Stimulated activated CD4-positive, alpha-beta T cell treated with anti-CD3 and anti-CD28 coated beads, Interleukin-12 subunit alpha, Interleukin-12 subunit beta, amount 100 ng/mL, for 48 hours (primary cell): ENCODE measurements at places on chromosomes 7 and 10.

GRCh38 chr10:102154466-102155116 lies 2.4 kb downstream of the NOLC1 start:
- no peak for DNase-seq

GRCh38 chr10:82378146-82378545 lies 503.2 kb downstream of the NRG3 start:
- no peak for DNase-seq

DNA sequence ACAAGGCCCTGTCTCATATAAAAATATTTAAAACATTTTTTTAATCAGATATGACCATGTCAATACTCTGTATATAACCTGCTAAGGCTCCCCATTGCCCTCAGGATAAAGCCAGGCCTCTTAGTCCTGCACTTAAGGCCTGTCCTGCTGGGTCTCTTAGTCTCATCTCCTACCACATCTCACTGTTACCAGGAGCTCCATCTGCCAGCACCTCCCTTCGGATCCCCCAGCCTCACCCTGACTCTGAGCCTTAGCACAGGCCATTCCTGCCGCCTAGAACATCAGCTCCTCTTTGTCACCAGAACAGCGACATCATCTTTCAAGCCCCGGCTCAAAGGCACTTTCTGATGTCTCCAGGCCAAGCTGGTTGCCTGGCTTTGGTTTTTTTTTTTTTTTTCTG lies 25.7 kb upstream of the GTF2IRD1 start:
- no peak for DNase-seq

GRCh38 chr10:97150013-97150595 lies 35.7 kb downstream of the SLIT1 start:
- DNase-seq = no peak

GRCh38 chr10:50788951-50789945 lies 49.5 kb downstream of the ASAH2B start:
- no peak for DNase-seq

DNA sequence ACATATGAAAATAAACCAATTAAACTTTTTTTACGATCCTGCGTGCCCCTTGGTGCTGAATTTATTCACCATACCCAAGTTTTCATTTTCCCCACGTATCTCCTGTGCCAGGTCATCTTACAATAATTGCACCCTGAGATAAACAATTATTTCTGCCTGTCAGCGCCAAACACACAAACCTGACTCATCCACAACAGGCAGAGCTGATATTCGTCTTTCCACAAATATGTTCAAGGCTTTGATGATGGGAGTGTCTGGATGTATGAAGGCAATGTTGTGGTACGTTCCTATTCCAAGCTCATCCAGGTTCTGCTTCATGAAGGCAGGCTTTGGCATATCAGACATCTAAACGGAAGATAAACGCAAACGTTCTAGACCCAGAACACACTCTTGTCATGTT lies 45.8 kb upstream of the RHEB start:
- DNase-seq = no peak

DNA sequence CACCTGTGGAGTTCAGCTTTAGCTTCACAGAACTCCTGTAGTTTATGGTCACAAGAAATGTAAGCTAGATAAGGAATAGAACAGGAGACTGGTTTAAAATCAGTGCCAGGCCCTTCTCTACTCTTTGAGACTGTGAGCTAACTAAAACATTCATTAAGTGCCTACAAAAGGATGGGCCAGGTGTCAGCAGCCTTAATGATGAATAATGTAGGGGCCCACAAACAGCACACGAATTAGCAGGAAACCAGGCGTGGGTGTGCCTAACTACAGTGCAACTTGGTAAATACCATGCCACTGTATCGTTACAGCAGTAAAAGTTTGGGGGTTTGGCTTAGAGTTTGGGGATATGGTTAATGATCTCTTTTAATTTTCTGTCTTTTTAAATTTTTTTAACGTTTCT lies 6.1 kb upstream of the ABLIM1 start:
- no peak for DNase-seq

DNA sequence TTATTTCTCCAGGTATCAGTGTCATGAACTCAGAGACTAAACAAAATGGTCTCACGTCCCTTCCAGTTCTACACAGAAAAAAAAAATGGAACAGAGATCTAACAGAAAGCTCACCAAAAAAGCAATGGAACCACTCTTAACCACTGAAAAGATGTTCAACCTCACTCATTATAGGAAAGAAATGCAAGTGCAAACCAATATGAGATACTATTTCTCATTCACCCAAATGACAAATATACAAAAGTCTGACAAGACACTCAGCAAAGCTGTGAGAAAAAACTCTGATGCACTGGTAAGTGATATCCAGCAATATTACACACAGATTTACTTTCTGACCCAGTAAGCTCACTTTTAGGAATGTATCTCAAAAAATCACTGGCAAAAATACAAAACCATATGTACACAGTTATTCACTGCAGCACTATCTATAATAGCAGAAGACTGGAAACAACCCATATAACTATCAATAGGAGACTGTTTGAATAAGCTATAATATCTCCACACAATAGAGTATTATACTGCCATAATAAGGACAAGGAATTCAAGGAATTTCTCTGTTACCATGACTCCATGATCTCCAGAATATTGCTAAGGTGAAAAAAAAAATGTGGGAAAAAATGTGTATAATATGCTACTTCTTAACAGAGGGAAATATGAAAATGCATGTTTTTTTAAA lies 36.6 kb downstream of the ABI1 start:
- DNase-seq = no peak

DNA sequence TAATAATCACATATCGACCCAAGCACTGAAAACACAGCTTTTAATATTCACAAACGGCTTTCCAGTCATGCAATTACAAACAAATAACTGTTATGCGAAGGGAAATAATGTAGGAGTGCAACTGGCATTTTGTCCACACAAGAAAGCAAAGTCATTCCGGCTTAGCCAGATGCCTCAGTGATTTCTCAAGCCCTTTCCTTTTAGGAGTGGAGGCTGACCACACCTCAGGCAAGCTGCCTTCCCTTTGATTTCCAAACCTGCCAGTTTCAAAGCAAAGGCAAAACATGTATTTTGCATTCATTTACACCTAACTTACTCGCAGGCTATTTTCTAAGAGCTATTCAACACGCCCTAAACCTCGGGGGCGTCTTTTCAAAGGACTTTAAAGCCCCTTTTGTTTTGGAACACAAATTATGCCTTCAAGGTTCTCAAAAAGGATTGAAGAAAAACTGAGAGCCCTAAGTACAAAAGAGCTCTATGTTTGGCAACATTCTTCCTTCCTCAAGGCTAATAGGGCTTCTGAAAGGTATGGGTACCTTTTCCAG lies 109.6 kb downstream of the CPXM2 start:
- no peak for DNase-seq

DNA sequence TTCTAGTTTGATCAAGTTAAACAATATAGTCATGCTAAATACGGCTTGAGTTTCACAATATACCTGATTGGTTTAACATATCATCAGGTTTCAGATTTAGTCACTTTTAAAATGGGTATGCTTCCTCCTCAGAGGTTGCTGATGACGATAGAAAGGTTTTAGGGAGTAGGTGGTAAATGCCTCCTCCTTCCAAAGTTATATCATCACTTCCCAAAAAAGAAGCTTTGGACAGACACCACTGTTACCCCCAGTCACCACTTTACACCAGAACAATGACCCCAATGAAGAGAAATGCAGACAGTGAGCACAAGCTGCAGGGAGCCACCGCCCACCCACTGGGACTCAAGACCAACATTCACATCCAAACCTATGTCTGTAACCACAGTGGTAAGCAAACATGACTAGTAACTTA lies 244.6 kb downstream of the SORCS1 start:
- no peak for DNase-seq

DNA sequence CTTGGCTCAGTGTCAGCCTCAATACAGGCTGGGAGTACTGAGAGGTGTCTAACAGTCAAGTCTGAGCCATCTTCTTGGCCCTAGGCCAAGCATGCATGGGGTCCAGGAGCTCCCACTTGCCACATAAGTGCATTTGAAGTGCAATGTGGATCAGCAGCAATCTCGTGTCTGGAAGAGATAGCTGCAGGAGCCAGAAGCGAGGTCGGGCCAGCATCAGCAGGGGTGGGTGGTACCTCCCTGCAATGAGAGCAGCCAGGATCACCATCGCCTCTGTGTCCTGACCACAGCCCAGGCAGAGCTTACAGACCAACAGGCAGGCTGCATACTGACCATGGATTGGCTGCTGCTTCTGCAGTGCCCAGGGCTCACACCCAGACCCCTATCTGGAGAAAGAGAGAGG lies 83.0 kb upstream of the CXCL12 start:
- DNase-seq = no peak

GRCh38 chr10:72221278-72221677 lies 5.2 kb upstream of the ASCC1 start:
- DNase-seq = no peak

- no peak for DNase-seq
These were observed 6.3 kb downstream of the SLC39A12 start for GRCh38 chr10:17958049-17958448.

GRCh38 chr7:152673897-152674296 lies 2.0 kb downstream of the XRCC2 start:
- no peak for DNase-seq

GRCh38 chr7:93043385-93043985 lies 74.3 kb downstream of the SAMD9 start:
- DNase-seq = no peak
